ENCODE measurements at places on chromosomes 5 and 9. TPM values are rescaled to one million over a fixed set of nuclear protein-coding genes. Genes with fewer than 3 reads are reported as not detected.

- no peak for DNase-seq
- peaks cover 17% of the 10 kb centered on the region for H3K36me3 ChIP-seq
- no peak overlapping the region for H3K4me3 ChIP-seq
- no peak overlapping the region for H3K27ac ChIP-seq
These were observed 38.3 kb downstream of the FAM13B start for GRCh38 chr5:137994556-137994955.

DNA sequence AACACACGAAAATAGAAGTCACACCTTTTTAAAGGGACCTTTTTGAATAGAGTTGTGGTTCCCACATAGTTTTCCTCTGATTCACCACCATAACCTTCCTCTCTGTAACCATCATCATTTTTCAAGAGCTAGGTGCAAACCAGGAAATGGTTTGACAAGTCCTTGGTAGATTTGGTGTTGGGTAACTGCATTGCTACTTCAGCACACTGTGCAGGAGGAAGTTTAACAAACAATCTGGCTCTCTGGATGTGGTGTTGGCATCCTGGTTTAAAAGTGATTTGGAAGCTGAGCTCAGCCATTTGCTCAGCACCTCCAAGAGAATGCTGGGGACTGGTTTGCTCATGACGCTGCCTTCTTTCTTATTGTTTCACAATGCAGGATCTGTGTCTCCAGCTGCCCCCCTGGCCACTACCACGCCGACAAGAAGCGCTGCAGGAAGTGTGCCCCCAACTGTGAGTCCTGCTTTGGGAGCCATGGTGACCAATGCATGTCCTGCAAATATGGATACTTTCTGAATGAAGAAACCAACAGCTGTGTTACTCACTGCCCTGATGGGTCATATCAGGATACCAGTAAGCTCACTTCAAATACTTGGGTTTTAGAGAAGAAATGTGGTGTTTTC lies 213.1 kb downstream of the RFK start:
- H3K27me3 ChIP-seq: no peaks in the 10 kb centered on the region
- DNase-seq: no peak
- H3K36me3 ChIP-seq: peaks cover 49% of the 10 kb centered on the region

DNA sequence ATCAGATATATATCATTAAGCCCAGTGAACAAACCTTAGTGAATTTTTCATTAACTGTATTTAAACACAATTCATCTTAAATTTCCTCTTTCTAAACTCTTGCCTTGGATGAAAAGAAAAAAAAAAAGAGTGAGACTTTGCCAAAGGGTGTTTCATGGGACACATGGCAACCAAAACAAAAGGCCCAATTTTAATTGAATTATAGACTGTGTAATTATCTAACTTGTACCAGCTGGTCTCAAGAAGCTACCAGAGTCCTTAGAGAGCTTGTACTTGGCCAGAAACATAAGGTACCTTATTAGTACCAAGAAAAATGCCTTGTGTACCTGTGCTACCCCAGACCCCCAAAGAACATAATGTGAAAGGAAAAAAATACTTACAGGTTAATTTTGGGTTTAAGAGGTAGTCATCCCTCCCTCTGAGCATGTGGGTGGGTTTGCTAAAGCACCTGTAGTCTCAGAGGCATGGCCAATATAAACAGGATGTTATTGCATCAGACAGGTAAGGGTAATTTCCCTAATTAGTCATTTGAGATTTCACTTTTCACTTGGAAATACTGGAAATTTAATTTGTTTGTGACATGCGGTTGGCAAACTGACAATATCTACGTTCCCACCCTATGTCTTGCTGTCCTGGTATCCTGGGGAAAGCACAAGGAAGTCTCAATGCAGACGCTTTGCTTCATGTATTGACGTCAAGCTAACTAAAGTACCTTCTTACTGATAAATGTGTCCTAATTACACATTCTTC lies 90.1 kb downstream of the SNCAIP start:
- H3K27ac ChIP-seq: no peak overlapping the region
- H3K4me1 ChIP-seq: no peaks in the 10 kb centered on the region
- no peaks in the 10 kb centered on the region for H3K27me3 ChIP-seq
- H3K4me3 ChIP-seq: no peak overlapping the region

DNA sequence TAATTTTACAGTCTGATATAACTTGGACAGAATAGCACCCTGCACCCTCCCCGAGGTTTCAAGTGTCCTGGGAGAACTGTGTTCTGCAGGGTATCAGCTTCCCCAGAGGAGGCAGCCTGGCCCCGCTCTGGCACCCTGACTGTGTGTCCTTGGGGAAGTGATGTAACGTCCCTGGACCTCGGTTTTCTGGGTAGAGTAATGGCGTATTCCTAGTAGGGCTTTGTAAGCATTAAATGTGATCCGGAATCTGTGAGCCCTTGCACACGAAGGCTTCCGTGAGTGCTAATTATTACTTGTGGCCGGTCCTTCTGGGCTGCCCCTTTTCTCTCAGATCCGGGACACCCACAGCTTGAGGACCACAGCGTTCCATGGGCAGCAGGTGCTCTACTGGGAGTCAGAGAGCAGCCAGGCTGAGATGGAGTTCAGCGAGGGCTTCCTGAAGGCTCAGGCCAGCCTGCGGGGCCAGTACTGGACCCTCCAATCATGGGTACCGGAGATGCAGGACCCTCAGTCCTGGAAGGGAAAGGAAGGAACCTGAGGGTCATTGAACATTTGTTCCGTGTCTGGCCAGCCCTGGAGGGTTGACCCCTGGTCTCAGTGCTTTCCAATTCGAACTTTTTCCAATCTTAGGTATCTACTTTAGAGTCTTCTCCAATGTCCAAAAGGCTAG lies 1.0 kb upstream of the CACFD1 start:
- H3K27ac ChIP-seq: no peak overlapping the region
- H3K4me3 ChIP-seq: no peak overlapping the region
- no peaks in the 10 kb centered on the region for H3K36me3 ChIP-seq
- peaks cover 6% of the 10 kb centered on the region for H3K4me1 ChIP-seq

- no peaks in the 10 kb centered on the region for H3K4me1 ChIP-seq
- H3K27me3 ChIP-seq: no peaks in the 10 kb centered on the region
- no peak for DNase-seq
- H3K4me3 ChIP-seq: no peak overlapping the region
These were observed 14.8 kb upstream of the PSMD5 start for GRCh38 chr9:120857481-120857880.

- no peak overlapping the region for H3K27ac ChIP-seq
- H3K36me3 ChIP-seq: no peaks in the 10 kb centered on the region
- H3K4me3 ChIP-seq: no peak overlapping the region
- no peak for DNase-seq
- H3K27me3 ChIP-seq: no peaks in the 10 kb centered on the region
These were observed 90.2 kb upstream of the SH3PXD2B start for GRCh38 chr5:172544371-172545095.

DNA sequence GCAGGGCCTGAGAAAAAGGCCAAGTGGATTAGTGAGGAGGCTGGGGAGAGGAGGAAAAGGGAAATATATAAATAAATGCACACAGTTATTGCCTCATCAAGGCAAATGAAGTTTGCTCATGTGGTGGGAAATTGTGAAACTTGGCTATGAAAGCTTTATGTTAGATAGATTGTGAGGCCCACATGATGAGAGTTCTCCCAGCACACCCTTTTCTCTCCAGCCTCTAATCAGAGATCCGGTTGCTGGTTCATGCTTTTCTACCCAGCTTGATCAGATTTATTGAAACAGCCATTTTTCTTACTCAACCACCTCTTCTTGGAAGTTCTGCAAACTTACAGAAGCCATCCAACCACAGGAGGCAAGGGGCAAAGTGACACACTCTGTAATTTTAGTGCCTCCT lies 125.8 kb upstream of the KLF4 start:
- no peak for DNase-seq
- H3K36me3 ChIP-seq: no peaks in the 10 kb centered on the region
- H3K4me1 ChIP-seq: no peaks in the 10 kb centered on the region
- H3K27ac ChIP-seq: no peak overlapping the region

GRCh38 chr5:52702877-52703276 lies 84.8 kb upstream of the ITGA1 start:
- no peak overlapping the region for H3K27ac ChIP-seq
- no peaks in the 10 kb centered on the region for H3K4me1 ChIP-seq
- no peaks in the 10 kb centered on the region for H3K36me3 ChIP-seq
- no peak for DNase-seq
- H3K4me3 ChIP-seq: no peak overlapping the region

- no peak for DNase-seq
- no peaks in the 10 kb centered on the region for H3K36me3 ChIP-seq
- H3K27me3 ChIP-seq: no peaks in the 10 kb centered on the region
- no peak overlapping the region for H3K27ac ChIP-seq
These were observed 42.7 kb upstream of the PPP2R2B start for GRCh38 chr5:146921225-146921624.

- H3K4me3 ChIP-seq: no peak overlapping the region
- DNase-seq: no peak
- H3K27ac ChIP-seq: no peak overlapping the region
- no peaks in the 10 kb centered on the region for H3K36me3 ChIP-seq
These were observed 41.8 kb downstream of the FGF1 start for GRCh38 chr5:142644127-142644526.

DNA sequence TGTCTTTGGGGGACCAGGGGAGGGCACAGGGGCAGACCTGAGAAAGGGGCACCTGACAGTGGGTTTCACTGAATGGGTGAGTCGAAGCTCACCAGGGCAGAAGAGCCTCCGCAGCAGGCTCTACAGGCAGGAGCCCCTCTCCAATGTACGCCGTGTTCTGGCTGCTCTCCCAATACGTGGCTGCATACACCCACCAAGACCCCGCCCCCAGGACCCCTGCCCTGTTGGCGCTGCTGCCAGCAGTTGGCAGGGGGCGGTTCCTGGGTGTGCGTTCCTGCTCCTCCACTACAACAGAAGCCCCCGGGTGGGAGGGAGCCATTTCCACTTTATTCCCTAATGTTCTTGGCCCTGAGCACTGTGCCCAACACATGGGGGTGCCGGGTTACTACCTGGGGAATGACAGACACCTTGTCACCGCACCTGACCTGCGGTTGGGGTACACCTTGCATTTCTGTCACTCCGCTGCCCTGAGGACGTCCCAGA lies 30.3 kb downstream of the SARDH start:
- no peaks in the 10 kb centered on the region for H3K36me3 ChIP-seq
- peaks cover 4% of the 10 kb centered on the region for H3K27me3 ChIP-seq
- no peak for DNase-seq
- H3K4me1 ChIP-seq: peaks cover 68% of the 10 kb centered on the region
- no peak overlapping the region for H3K27ac ChIP-seq
- no peak overlapping the region for H3K4me3 ChIP-seq

DNA sequence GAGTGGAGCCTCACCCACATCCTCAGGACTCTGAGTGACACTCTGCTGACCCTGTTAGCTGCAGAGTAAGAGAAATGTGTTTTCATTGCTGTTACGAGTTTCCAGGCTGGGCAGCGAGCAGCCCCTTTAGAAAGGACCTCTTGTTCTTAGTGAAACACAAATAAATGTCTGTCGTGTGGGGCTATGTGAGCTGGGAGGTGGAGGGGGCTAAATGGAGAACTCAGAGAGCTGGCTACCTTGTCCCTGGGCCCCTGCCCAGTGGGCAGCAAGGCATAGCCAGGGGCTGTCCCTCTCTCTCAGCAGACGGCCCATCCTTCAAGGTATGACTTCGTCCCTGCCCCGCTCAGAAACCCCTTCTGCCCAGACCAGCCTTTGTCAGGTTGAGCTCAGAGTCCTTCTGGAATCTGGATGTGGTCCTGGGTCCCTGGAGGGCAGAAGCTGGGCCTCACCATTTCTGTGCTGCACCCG lies 10.2 kb downstream of the DCANP1 start:
- H3K27ac ChIP-seq: no peak overlapping the region
- DNase-seq: no peak
- no peaks in the 10 kb centered on the region for H3K36me3 ChIP-seq

GRCh38 chr5:58077966-58078365 lies 381.9 kb downstream of the PLK2 start:
- no peak overlapping the region for H3K27ac ChIP-seq
- no peaks in the 10 kb centered on the region for H3K36me3 ChIP-seq
- no peaks in the 10 kb centered on the region for H3K4me1 ChIP-seq

DNA sequence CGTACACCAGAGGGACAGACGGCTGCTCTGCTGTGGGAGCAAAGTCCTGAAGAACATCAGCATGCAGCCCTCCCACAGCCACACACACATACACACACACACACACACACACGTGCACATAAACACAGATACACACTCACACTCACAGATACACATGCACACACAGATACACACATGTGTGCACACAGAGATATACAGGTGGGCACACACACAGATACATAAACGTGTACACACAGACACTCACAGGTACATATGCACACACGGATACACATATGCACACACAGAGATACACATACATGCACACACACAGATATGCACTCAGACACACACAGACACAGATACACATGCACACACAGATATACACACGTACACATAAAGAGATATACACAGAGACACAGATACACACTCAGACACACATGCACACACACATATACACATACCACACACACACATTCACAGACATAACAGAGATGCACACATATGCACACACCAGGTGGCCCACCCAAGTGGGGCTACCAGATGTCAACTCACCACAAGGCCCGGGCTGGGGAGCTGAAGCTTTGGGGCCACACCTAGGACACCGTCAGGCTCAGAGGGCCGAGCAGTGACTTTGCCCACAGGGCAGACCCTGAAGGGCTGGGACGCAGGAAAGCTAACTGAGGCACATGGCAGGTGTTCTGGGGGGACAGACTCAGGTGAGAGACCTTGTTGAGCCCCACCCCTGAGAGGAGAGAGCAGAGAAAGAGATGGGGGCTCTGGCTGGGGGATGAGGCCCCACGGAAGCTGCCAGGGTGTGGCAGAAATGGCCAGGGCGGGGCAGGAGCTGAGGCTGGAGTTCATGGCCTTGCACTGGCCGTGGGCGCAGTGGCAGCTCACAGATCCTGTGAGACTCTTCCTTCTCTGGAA lies 148.6 kb upstream of the PPP1R26 start:
- no peaks in the 10 kb centered on the region for H3K4me1 ChIP-seq
- no peak overlapping the region for H3K4me3 ChIP-seq
- H3K36me3 ChIP-seq: no peaks in the 10 kb centered on the region
- no peak for DNase-seq

DNA sequence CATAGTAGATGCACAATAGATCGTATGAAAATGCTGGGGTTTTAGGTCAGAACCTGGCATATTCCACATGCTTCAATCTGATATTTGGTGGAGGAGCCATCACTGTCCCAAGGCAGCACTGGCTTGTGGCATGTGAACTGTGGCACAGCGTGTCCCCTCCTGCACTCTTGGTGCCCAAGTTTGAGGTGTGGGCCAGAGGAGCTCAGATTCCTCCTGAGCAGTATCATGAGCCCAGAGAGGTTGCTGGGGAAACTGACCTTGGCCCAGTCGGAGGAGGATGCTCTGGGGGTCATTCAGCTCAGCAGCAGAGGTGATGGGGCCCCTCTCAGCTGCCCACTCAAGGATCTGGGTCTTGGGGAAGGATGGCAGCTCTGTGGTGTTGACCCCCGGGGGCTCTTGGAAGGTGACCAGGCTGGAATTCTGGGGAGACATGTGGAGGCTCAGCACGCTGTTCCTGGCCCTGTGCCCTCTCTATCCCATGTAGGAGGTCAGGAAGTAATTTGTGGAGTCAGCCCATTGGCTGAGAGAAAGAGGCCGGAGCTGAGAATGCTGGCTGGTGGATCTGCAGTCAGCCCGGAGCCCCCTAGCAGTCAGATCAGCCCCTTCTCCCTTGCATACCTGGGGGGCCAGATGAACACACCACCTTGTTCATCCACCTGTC lies 23.7 kb downstream of the FPGS start:
- H3K4me1 ChIP-seq: no peaks in the 10 kb centered on the region
- DNase-seq: no peak
- no peaks in the 10 kb centered on the region for H3K36me3 ChIP-seq
- H3K4me3 ChIP-seq: no peak overlapping the region

The OR1Q1 gene
- polyA plus RNA-seq: 0.05 TPM

The CCL21 gene
- polyA plus RNA-seq: 16.6 TPM

The SOHLH1 gene
- 0.05 TPM for polyA plus RNA-seq

The LCN9 gene
- not detected for polyA plus RNA-seq

The NRG2 gene
- 0.96 TPM for polyA plus RNA-seq

The SLC1A1 gene
- polyA plus RNA-seq: 0.59 TPM

The NUTM2G gene
- 0.02 TPM for polyA plus RNA-seq

Measured in thymus (tissue), 14 donors.